ENCODE measurements at places on chromosomes 13 and 19. TPM values are rescaled to one million over a fixed set of nuclear protein-coding genes. Genes with fewer than 3 reads are reported as not detected.

PSG1 gene
- not detected for polyA plus RNA-seq

VN1R4 gene
- polyA plus RNA-seq, result not detected

STARD13 gene
- polyA plus RNA-seq, result 17.1 TPM

SERPINE3 gene
- polyA plus RNA-seq, result not detected

OR7E24 gene
- not detected for polyA plus RNA-seq

COG3 gene
- 18.6 TPM for polyA plus RNA-seq

PRTN3 gene
- polyA plus RNA-seq, result not detected

ETV2 gene
- not detected for polyA plus RNA-seq

WDR88 gene
- not detected for polyA plus RNA-seq

MEX3D gene
- polyA plus RNA-seq, result 17.6 TPM

NUP62 gene
- 19.0 TPM for polyA plus RNA-seq

OR7D2 gene
- polyA plus RNA-seq, result not detected

TGFBR3L gene
- not detected for polyA plus RNA-seq

Data from ovary (tissue), 10 donors.